Muscle of leg (tissue), 16 donors: ENCODE measurements at places on chromosomes 6 and 20. TPM values are rescaled to one million over a fixed set of nuclear protein-coding genes. Genes with fewer than 3 reads are reported as not detected.
A peak's percentile ranks its signal among the peaks of the same experiment; 100 is the strongest.

Gene PDRG1
- 18.8 TPM for polyA plus RNA-seq

Gene AVP
- polyA plus RNA-seq, result 0.34 TPM

Gene SLC35A1
- polyA plus RNA-seq, result 20.6 TPM

Gene FAM83B
- 3.8 TPM for polyA plus RNA-seq

Gene PRSS16
- polyA plus RNA-seq, result 0.20 TPM

Gene CCM2L
- polyA plus RNA-seq, result 7.8 TPM

Gene C6orf62
- 90.0 TPM for polyA plus RNA-seq

Gene MLN
- 1.2 TPM for polyA plus RNA-seq

DNA sequence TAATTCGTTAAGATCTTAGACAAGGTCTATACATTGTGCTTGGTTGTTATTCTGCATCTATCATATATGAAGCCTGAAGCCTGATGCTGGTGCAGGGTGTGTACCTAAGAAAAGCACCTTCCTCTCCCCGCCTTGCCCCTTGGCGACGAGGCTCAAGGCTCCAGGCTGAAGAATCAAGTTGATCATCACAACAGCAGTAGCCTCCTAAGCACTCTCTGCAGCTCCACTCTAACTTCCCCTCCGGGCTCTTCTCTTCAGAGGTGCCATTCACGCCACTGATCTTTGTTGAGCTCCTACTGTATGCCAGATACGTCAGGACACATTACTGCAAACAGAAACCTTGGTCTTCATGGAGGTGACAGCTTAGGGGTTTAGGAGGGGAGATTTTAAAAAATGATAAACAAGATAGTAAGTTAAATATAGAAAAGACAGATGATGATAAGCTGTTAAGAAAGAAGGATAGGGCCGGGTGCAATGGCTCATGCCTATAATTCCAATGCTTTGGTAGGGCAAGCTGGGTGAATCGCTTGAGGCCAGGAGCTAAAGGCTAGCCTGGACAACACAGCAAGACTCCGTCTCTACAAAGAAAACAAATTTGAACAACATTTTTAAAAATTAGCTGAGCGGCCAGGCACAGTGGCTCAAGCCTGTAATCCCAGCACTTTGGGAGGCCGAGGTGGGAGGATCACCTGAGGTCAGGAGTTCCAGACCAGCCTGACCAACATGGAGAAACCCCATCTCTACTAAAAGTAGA lies 38.4 kb upstream of the ZNF217 start:
- DNase-seq, result no peak

DNA sequence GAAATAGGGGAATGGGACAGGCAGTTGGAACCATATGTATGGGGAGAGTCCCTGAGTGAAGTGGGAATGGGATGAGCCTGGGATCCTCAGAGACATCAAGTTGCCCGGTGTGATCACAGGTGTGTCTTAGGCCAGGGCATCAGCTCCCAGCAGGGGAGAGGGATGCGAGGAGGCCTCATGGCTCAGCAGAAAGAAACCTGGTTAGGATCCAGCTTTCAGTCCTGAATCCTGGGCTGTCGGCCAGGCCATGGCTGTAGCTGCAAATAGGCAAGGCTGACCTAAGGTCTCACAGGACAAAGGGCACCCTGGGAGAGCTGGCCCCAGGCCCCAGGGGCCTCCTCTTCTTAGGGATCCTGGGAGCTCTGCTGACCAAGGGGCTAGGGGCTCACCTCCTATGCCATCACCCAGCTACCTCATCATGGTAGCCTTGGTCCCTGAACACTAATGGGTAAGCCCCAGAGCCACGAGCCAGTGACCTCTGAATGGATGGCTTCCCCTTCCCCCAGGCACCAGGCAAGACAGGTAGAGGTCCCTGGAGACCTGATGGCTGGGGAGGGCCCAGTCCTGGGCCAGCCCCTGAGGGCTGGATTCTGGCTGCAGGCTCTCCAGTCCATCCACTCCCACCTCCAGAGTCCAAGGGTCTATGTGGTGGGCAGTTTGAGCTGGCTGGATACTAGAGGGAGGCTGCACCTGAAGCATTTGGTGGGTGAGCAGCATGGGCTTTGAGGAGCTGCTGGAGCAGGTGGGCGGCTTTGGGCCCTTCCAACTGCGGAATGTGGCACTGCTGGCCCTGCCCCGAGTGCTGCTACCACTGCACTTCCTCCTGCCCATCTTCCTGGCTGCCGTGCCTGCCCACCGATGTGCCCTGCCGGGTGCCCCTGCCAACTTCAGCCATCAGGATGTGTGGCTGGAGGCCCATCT lies at the start of gene SLC22A7:
Gene SLC22A7 (plus strand): TSS at position 617 of the 921 bp plus-strand sequence. CDS start 99 bp downstream, at position 716.
- no peak for DNase-seq

DNA sequence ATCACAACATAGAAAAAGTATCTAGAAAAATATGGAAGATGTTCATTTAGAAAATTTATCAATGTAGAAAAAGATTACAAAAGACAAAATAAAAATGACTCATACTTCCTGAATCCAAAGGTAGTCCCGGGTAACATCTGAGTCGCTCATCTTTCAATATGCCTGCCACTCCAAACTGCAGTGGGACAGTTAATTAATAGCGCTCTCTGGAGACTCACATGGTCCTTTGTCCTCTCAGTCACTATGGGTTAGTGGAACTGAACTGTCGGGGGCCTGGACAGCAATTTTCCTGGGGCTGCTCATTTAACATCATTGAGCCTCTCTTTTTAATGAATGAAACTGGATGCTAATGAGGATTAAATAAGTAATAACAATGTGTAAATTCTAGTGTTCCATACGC lies 103.4 kb downstream of the MAP3K4 start:
- no peak for DNase-seq

DNA sequence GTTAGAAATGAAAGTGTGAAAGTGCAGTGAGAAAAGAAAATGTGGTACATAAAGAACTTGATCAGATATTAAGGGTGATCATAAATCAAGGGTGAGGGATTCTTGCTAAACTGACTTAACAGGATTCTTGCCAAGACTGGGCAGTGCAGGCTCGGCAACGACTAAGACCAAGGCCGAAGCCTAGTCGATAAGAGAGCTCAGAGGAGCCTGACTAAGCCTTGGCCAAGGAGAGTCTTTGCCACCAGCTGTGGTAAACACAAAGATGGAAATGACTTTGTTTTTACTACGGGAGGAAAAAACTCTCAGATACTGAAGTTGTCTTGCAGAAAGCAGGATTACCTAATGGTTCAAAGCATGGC lies 196.6 kb downstream of the LY86 start:
- DNase-seq, result no peak

DNA sequence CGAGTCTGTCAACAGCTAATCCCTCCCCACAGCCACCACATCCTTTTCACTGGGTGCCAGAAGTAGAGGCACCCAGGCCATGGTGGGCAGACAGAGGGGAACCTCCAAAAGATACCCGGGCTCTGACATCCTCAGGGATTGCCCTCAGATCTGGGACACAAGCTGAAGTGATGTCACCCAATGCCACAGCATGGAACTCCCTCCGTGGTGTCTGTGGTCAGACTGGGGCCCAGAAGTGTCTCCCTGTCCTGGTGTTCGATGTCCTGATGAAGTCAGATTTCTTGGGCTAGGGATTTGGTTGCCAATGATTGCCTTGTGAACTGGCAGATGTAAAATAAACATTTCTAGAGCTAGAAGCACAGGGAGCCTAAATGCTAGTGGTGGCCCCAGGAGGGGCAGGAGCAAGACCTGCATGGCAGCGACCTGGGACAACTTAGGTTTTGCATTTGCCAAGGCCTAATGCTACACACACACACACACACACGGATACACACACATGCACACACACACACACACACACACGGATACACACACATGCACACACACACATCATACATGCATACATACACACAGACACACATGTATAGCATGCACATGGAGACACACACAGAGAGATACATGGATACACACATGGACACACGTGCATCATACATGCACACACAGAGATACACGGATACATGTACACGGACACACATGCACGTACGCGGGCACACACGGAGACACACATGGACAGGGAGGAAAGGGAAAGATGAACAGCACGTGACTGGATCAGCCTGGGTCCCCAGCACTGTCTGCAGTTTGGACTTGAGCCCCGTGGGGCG lies 221.0 kb downstream of the NFATC2 start:
- no peak for DNase-seq

DNA sequence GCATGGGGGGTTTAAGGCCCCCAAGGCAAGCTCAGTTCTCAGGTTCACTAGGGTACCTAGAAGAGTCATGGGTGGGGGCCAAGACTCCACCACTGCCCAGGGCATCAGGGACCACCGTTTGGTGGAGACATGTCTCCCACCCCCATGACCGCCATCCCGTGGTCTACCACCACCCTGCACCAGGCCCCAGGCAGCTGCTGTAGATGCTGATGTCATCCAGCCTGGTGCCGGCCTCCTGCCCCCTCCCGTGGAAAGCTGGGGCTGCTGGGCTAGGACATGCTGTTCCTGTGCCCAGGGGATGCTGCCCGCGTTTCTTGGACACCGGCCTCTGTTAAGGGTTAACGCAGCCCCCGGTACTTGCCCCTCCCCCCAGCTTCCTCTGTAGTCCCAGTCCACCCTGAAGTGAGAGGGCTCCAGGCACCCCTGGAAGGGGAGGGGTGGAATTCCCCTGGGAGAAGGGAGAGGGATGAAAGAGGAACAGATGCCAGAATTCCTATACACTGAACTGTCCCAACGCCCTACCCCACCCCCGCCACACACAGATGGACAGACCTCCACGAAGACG lies 587 bp downstream of the IP6K3 start:
- peak; percentile 73 for DNase-seq

DNA sequence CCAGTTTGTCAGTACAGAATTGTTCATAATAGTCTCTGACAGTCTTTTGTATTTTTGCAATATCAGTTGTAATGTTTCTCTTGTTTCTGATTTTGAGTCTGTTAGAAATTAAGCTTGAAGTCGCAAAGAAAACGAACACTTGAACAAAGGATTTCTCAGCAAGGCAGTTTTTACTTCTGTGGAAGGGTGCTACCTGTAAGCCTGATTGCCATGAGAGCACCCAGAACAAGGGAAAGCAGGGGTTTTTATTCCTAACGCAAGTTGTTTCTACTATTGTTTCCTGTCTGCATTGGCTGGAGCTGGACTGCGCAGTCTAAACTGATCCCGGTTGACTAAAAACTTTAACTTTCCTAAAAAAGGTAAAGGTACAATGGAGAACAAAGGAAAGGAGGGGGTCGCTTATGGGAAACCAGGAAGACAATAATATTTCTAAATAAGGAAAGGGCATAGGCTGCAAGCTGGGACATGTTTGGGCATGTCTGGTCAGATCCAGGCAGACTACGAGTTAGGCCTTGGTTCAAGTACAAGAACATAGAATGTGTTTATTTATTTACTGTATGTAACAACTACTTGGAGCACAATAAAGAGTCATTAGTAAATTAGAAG lies 28.5 kb downstream of the HLA-B start:
- DNase-seq, result no peak

- no peak for DNase-seq
These were observed 23.0 kb upstream of the FAM8A1 start for GRCh38 chr6:17577059-17577458.

GRCh38 chr6:169426611-169427010 lies 173.0 kb upstream of the THBS2 start:
- DNase-seq, result no peak

GRCh38 chr6:3484946-3485345 lies 28.1 kb upstream of the SLC22A23 start:
- no peak for DNase-seq

DNA sequence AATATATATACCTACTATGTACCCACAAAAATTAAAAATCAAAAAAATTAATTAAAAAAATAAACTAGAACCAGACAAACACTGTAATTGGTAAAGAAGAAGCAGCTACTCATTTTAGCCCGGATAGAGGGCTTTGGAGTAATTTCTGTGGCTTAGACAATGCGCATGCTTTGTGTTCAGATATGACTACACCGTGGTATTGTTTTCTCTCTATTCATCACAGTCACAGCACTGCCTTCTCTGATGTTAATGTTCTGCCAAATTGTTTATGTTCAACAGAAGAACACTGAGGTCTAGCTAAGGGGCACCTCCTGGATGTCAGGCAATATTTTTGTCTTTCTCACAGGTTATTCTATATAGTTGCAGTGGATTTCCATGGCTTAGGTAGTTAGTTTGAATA lies 77.5 kb upstream of the GJE1 start:
- no peak for DNase-seq

- DNase-seq, result peak; percentile 89
These were observed 137.6 kb downstream of the IMPG1 start for GRCh38 chr6:75934643-75935472.

GRCh38 chr6:46410334-46410953 lies 80.8 kb downstream of the RCAN2 start:
- peak; percentile 80 for DNase-seq

DNA sequence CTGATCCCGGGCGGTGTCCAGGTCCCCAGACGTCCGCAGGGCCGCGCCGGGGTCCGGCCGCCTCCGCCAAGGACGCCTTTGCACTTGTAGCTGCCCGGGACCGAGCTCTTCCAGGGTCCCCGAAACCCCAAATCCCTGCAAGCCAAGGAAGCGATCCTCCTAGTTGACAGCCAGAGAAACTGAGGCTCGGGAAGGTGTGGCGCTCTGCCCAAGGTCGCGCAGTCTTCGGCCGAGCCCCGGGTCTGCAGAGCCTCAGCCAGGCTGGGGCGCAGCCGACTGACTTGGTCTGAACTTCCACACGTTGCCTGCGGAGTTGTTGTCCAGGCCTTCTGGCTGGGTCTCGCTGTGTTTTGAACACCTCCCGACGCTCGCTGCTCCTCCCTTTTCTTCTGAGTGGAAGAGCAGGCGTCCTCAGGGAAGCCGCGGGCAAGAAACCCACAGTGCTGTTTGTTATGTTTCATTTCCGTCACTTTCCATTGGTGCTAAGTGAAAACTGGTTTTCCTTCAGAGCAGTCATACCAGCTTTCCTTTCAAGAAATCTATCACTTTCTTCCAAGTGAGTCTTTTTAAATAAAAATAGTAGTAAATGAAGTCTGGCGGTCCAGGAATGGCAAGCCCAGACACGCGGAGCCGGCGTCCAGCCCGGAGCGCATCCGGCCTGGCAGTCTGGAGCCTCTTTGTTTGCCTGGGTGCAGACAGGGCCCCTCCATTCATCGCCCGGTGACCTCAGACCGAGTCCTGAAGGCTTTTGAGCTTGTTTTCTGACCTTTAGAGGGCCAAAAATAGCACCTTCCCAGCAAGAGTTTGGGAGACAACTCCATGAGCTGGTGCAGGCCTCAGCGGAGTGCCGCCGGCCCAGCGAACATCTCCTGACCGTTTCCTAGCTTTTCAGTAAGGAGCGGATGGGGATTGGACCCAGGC lies 698 bp downstream of the FAM210B start:
- DNase-seq, result peak; percentile 89

DNA sequence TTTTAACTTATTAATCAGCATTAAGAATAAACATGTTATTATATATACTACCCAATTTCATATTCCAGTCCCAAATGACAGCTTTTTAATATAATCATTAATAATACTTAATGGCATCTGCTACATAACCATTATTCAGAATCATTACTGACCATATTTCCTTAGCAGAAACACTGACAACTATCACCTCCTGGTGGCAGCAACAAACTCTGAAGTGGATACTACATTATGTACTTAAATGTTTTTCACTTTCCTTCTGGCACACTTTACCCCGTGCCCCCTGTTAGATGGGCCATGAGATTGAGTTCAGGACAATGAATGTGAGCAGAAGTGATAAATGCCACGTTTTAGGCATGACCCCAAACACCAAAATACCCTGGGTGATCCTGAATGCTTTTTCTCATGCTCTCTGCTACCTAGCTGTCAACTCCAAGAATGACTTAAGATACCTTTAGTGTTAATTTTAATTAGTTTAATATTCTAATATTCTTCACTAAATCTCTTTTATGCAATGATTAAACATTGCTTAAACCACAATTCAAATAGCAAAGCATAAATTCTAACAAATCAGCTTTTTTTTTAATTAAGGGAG lies 77.1 kb downstream of the LMBRD1 start:
- DNase-seq, result peak; percentile 20
